Activated CD4-positive, alpha-beta T cell treated with anti-CD3 and anti-CD28 coated beads for 24 hours (primary cell): ENCODE measurements at places on chromosomes 16 and 17.
A peak's percentile ranks its signal among the peaks of the same experiment; 100 is the strongest.

DNA sequence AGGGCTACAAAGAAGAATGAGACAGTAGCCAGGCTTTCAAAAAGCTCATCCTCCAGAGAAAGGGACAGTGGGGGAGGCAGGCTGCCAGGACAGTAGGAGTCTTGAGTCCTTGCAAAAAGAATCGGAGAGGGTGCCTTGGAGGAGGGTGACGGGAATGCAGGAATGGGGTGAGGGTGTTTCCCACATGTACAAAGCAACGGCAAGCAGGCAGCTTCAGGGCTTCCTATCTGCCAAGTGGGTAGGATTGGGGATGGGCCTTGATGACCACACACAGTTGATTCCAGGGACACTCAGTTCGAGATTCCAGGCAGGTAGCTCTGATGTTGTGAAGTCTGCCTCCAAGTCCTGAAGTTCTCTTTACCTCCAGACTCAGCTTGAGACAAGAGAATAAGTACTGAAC lies 54.4 kb downstream of the C17orf67 start:
- DNase-seq, result no peak

GRCh38 chr17:66677201-66677981 lies 157.5 kb upstream of the CACNG5 start:
- no peak for DNase-seq

DNA sequence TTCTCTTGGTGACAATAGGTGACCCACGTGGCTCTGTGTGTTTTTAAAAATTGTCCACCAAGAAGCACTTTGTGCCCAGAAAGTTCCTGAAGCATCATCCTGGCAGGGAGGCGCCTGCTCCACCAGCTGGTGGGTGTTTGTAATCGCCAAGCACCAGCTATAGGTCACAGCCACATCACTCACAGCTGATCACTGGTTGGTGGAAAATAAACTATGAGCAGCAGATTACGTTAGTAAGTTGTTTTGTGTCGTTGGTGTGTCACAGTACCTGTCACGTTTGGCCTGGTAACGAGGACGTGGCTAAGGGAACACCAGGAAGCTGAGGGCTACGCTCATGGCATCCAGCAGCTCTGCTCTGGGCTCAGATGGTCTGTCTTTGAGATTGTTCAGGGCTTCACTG lies 10.1 kb downstream of the MRM3 start:
- DNase-seq, result no peak

DNA sequence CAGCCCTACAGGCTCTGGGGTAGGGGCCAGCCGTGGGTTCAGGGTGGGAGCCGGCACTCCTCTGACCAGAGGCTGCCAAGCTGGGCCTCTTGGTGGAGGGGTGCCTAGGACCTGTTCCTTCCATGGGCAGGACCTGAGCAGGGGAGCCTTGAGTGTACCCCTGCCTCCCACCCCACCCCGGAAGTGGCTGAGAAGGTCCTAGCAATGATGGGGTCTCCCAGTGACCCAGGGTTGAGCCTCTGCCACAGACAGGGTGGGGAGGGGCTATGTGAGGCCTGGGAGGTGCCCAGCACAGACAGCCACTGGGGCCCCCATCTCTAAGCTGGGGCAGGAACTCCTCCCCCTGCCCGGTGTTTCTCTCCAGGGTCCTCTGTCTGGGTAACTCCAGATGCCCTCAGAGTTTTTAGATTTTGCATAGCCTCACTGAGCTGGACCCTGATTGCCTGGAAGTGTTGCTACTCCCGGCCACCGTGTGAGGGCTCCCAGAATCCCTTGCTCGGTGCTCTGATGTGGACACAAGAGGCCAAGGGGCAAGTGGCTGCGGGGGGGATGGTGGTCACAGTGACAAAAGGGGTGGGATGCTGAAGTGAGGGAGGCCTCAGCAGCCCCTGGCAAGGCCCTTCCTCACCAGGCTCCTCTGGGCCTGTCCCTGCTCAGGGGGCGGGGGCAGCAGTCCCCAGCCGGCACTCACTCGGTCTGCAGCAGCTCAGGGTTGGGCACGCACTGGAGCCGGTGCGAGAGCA lies 6.4 kb upstream of the MTSS2 start:
- no peak for DNase-seq

DNA sequence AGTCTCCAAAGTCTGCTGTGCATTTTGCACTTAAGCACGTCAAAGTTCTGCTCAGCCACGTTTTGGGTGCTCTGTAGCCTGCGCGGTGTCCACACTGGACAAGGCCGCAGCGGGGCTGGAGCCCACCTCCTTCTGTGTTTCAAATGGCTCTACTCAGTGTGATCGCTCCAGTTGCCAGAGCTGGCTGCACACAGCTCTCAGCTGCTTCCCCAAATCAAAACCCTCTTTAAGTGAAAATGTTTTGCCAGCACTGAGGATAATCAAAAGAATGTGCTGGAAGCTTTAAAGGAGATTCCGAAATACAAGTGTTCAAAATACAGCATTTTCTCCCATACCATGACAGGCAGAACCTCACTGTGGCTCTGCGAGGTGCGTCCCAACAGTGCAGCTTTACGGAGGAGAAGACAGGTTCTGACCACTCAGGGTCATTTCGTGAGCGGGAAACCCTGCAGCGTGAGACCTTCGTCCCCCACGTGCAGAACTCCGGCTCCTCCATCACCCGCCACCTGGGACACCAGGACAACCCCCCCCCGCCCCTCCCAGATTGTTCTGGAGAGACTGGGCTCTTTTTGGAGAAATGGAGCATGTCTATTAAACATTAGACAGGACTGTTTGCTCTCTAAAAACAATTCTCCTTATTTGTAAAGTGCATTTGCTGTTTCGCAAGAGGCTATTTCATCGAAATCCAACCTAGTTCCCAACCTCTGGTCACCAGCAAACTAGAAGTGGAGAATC lies 16.6 kb downstream of the TBC1D16 start:
- no peak for DNase-seq

GRCh38 chr17:45332989-45333701 lies 16.3 kb upstream of the MAP3K14 start:
- no peak for DNase-seq

DNA sequence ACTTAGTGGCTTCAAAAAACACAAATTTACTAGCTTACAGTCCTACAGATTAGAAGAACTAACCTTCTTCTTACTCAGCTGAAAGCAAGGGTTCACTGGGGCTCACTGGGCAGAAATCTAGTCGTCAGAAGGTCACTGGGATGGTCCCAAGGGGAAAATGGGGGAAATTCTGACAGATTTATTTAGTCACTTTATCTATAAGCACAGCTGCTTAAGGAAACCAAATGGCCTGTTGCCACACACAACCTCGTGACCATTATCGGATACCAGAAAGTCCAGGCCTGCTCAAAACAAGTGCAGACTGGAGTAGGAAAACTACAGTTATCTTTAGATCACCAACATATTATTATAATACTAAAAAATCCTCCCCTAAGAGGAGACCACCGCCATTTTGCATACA lies 374.6 kb upstream of the ASIC2 start:
- no peak for DNase-seq

GRCh38 chr17:41263212-41263611 lies 2.0 kb upstream of the KRTAP9-6 start:
- DNase-seq, result no peak

- DNase-seq, result peak; percentile 98
Observed at GRCh38 chr16:89246903-89247733, 29.6 kb downstream of the ZNF778 start.

GRCh38 chr16:87100306-87101058 lies 216.7 kb downstream of the C16orf95 start:
- DNase-seq, result no peak

DNA sequence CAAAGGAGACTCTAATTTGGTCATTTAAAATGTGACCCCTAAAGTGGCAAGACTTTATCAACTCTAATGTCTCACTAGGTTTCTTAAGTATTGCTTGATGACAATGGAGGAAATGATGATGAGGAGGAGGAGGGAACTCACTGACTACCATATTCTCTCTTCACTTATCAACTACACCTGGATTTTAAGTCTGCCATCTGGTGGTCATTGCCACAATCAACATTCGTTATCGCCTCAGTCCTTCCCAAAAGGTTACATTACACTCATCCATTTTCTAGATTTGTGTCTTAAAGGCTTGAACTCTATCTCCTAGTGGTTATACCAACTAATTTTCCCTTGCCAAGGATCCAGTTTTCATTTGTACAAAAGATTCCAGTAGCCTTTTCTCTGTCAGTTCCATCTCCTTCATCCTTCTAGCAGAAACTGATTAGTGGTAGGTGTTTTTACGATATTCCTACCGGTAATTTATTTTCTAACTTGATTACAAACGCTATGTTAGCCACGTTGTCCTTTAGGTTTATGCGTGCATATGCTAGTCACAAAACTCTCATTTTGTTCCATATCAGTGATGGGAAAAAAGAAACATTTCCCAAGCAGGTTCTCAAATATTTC lies 114.6 kb upstream of the NOG start:
- DNase-seq, result no peak

DNA sequence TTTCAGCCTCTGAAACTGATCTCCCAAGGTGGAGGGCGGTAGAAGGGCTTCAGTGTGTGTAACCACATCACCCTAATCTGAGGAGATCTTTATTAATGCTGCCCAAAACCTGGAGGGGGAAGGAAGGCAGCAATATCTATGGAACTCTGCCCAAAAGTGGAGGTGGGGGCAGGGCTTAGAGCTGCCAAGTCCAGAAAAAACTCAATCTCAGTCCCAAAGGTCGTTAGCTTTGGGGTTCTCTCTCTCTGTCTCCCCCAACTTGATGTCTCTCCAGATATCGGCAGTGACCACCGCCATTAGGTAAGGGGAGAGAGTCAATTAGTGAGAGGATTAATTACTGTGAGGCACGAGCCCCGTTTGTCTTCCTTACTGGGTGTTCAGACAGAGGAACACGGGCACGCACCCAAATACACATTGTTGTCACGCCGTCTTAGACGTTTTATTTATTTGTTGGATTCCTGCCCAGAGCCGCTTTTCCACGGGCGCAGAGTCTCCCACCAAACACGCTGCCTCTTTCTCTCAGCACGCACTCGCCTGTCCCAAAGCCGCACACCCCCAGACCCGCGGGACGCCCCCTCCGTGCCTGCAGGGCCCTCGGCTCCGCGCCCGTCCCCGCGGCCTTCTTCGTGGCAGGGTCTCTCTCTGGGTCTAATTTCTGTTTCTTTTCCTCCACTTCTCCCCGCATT lies 5.4 kb upstream of the LHX1 start:
- DNase-seq, result no peak

- no peak for DNase-seq
Observed at GRCh38 chr16:85425074-85425662, 188.0 kb upstream of the GSE1 start.

GRCh38 chr17:66582373-66583111 lies 252.4 kb upstream of the CACNG5 start:
- DNase-seq, result no peak

DNA sequence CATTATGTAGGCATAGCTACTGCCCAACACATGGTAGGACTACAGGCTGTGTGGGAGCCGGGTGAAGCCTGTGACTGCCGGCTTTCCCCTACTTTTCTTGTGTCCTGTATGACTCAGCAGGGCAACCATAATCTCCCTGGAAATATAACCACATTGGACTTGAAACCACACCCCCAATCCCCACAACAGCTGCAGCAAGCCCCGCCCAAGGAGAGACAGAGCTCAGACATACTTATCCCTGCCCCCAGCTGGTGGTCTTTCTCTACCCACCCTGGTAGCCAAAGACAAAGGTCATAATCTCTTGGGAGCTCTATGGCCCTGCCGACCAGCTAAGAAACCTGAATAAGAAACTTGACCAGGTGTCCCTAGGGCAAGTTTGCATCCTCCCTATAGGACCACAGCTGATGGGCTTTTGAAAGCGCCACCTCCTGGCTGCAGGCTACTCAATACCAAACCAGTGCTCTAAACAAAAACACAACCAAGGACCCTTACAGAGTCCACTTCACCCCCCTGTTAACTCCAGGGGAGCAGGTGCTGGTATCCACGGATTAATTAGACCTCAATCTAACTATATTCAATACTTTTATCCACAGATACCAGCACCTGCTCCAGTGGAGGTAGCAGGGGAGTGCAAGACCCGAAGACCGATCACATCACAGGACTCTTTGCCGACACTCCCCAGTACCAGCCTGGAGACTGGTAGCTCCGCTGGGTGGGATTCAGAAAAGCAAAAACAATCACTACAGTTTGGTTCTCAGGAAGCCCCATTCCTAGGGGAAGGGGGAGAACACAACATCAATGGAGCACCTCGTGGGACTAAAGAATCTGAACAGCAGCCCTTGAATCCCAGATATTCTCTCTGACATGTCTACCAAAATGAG lies 91.2 kb downstream of the IRX5 start:
- DNase-seq, result no peak

- DNase-seq, result no peak
Observed at GRCh38 chr16:12120982-12121652, 144.6 kb downstream of the SNX29 start.

DNA sequence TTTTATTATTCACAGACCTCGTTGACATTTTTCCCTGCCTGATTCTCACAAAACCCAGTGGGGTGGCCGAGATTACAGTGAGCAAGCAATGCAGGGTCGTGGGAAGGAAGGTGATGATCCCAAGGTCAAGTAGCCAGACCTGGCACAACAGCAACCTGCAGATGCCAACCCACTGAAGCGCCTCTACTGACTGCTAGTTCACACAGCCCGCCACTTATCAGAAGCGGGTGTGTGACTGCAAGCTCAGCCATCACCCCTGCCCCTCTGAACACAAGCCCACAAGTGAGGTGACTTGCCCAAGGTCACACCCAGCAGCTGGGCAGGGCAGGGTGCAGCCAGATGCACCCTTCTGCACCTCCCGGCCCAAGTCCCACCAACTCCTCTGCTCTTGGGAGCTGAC lies 7.1 kb downstream of the TFAP4 start:
- DNase-seq, result no peak

DNA sequence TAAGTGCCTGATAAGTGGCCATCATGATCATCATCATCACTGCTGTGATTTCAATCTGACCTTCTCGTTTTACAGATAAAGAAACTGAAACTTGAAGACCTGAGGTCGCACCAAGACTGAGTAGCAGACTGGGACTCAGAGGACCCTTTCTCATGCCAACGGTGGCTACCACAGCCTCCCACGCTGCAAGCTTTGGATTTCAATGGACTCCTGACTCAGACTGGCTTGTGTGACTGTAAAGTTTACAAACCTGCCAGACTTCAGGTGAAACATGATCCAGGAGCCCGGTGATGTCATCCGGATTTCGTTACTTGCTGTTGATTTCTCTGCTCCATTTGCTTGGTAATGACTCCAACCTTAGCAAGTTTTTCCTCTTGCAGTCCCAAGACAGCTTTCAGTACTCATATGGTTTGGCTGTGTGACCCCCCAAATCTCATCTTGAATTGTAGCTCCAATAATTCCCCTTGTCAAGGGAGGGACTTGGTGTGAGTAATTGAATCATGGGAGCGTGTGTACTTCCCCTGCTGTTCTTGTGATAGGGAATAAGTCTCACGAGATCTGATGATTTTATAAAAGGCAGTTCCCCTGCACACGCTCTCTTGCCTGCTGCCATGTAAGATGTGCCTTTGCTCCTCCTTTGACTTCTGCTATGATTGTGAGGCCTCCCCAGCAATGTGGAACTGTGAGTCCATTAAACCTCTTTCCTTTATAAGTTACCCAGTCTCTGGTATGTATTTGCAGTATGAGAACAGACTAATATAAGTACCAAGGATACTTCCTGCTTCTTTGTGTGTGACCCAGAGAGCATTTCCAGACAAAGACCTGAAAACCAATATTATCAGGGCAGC lies 26.7 kb upstream of the IRX6 start:
- no peak for DNase-seq

- DNase-seq, result no peak
Observed at GRCh38 chr16:58638148-58639036, 8.8 kb upstream of the CNOT1 start.
